ENCODE measurements at places on chromosomes 6 and 20.
A peak's percentile ranks its signal among the peaks of the same experiment; 100 is the strongest.

GRCh38 chr20:59895908-59896307 lies 37.5 kb downstream of the SYCP2 start:
- no peak for DNase-seq

- DNase-seq: no peak
Measured at GRCh38 chr6:161477876-161478425, 204.1 kb upstream of the AGPAT4 start.

GRCh38 chr6:71642120-71642519 lies 244.2 kb upstream of the RIMS1 start:
- no peak for DNase-seq

DNA sequence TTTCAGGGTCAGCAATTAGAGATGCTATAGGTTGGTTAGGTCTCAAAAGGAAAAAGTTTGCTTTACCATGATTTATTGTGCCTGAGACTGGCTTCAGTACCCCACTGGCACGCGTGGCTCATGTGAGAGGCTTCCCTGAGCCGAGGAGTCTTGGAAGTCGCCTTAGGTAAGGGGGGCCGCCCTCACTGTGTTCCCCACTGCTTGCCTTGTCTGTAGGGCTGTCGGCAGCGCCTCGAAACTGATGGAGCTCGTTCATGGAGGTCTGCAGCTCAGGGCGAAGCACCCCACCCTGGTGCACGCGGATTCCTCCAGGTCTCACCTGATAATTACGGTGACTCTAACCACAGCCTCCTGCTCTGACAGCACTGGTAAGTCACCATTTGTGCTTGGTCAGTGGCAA lies 39.2 kb downstream of the FRMD1 start:
- no peak for DNase-seq

GRCh38 chr20:32988008-32988407 lies 16.2 kb downstream of the SUN5 start:
- no peak for DNase-seq

DNA sequence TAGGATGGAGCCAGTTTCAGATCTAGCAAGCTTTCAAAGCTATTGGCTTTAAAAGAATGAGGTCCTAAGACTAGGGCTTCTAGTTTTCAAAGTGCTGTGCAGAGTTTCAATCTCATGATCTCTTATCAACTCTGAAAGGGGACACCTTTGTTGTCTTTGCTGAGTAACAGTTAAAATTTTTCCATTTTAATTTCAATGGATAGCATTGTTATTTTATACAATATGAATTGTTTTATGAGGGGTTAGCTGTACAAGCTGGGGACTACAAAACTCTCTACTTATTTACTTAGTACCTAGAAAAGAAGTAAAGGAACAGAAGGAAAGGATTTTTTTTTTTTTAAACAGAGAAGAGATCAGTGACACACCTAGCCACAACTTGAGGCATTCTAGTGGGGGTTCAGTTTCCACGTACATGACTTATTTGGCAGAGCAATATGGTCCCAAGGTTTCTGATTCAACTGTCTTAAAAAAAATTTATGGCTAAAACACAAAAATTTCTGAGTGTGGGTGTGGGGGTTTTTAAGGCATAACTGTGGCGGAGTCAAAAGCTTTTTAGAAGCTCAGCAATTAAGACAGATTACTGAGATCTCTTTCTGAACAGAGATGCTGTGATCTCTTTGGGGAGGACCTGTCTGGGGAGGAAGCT lies 46.1 kb upstream of the JAG1 start:
- DNase-seq: no peak

DNA sequence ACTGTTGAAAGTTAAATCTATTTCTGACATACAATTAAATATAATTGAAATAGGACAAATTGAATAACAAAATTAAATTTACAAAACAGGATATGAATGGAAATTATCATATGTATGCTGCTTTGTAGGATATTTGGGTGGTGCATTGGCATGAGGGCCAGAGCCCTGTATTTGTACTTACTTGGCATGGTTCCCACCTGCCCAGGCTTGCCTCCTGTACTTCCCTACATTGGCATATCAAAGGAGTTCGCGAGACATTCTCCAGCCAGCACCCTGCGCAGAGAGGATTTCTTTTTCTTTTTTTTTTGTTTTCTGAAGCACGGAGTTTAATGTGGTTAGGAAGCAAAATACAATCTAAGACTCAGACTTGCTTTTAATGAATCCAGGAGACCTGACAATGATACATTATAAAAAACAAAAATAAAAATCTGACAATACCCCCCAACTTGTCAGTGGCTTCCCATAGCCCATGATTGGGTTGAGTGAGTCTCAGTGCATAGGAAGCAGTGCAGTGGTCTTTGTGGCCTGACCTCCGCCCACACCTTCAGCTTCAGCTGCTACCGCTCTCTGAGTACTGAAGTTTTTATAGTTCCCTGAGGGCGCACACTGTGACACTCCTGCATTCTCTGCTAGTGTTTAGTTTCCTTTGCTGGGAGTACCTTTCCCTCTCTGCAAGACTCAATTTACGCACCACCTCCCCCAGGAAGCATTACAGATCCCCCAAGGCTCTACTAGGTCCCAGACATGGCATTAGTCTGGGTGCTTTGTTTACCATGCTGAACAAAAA lies 440.8 kb downstream of the UTRN start:
- peak; percentile 93 for DNase-seq

DNA sequence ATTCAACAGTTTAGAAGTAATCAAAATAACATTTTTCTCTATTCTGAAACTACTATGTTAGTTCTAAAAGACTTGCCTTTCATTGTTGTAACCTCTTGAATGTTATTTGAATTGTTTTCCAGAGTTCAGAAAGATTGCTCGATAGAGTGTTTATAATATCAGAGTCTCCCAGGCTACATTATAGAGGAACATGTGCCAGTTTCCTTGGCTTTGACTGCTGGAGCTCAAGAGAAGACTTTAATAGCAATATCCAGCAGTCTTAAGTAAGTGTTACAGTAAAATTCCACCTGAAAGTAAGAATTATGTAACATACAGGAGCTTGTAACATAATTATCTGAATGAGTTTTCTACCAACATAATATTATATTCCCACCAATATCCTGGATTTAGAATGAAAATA lies 991.8 kb upstream of the ADGRB3 start:
- DNase-seq: no peak

GRCh38 chr20:62303062-62303339 lies 204 bp downstream of the ADRM1 start:
- no peak for DNase-seq

- DNase-seq: peak; percentile 62
Measured at GRCh38 chr20:63597651-63598478, 23.8 kb upstream of the HELZ2 start.

GRCh38 chr6:11094411-11094851 lies 797 bp downstream of the SMIM13 start:
- DNase-seq: peak; percentile 79

- peak; percentile 47 for DNase-seq
Measured at GRCh38 chr6:99151634-99152346, 197.7 kb downstream of the FAXC start.

GRCh38 chr6:63798378-63798777 lies 162.8 kb downstream of the PHF3 start:
- no peak for DNase-seq

GRCh38 chr6:34272013-34272926 lies 23.5 kb upstream of the SMIM29 start:
- no peak for DNase-seq

DNA sequence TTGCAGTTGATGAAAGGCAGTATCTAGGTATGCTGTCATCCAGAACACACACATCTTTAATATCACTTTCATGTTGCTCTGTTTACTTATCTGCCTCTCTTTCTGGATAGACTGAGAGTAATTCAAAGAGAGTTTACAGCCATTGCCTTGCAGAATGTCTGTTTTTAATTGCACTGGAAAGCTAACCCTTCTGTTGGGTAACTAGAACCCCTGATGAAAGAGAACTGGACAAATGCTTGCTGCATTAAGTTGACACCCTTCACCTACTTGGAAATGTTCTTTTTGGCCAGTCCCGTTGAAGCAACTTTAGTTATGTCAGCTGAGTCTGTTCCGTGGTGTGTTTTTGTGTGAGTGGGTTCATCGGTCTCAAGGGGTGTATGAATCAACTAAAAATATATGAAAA lies 383.8 kb upstream of the CITED2 start:
- DNase-seq: no peak

GRCh38 chr20:61954276-61955021 lies 111.2 kb downstream of the TAF4 start:
- DNase-seq: no peak

All from kidney (tissue), 22 donors.